ENCODE measurements at places on chromosomes 7 and 10.

GRCh38 chr7:66015440-66016130, 33.6 kb upstream of the GUSB start:
- no peak for DNase-seq

GRCh38 chr10:63664341-63664885, 143.2 kb downstream of the REEP3 start:
- DNase-seq = no peak

GRCh38 chr7:78523930-78524329, 725.4 kb downstream of the PHTF2 start:
- no peak for DNase-seq

- no peak for DNase-seq
Observed at GRCh38 chr7:131500357-131500756, 56.1 kb downstream of the PODXL start.

- no peak for DNase-seq
Observed at GRCh38 chr10:14416308-14416700, 85.6 kb upstream of the FRMD4A start.

DNA sequence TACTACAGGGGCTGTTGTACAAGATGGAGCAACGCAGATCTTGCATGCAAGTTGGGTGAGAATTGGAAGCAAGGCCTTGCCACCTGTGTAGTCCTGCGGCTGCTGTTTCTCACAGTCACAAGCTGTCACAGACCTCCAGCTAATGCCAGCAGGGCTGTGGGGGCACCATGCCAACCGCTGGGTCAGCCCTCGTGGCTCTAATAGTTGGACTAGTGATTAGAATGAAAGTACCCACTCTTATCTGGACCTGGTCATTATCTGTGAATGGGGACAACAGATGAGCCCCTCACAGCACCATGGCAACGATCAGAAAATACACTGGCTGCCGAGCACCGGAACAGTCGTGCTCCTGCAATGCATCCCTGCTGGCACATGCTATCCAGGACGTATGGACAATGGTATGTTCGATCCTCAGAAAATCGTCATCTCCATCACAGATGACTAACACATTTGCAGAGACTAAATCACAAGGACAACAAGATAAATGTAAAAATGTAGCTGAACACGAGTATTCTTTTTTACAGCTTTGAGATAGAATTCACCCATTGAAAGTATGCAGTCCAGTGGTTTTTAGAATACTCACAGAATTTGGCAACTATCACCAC, 80.4 kb upstream of the CALN1 start:
- no peak for DNase-seq

- DNase-seq = no peak
Observed at GRCh38 chr7:3065724-3066143, 22.1 kb upstream of the CARD11 start.

- no peak for DNase-seq
Observed at GRCh38 chr10:86440874-86441843, 74.6 kb upstream of the GRID1 start.

DNA sequence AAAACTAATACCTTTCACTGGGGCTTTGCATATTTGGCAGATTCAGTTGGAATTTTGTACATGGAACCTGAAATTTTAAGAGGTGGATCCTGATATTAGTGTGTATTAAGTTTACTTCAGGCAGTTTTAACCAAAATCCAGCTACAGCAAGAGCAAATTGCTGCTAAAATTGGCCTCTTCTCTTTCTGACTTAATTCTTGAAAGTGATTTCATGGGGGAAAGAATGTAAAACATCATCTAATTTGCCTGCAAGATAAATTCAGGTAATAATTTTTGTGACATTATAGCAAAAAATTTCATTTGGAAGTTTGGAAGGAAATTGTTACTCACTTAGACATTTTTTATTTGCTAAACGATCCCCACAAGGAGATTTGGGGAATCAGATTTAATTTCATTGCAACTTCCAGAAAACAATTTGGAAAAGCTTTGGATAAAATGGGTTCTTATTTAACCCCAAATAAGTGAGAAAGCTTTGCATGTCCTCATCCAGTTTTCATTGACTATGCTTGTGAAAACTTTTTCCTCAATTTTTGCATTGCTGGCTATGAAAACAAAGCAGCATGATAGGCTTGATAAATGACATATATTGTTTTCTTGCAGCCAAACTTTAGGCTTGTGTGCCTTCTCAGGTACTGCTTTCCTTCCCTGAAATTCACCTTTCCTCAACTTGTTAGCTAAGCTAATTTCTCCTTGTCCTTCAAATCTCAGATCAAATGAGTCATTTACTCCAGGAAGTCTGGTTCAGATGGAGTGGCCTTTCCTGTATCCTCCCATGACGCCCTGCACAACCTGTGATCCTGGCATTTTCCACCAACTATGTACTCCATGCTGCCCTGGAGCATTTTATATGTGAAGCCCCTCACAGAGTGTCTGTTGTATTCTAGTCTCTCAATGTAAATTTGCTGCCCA, 27.4 kb upstream of the ZNF438 start:
- DNase-seq = no peak

DNA sequence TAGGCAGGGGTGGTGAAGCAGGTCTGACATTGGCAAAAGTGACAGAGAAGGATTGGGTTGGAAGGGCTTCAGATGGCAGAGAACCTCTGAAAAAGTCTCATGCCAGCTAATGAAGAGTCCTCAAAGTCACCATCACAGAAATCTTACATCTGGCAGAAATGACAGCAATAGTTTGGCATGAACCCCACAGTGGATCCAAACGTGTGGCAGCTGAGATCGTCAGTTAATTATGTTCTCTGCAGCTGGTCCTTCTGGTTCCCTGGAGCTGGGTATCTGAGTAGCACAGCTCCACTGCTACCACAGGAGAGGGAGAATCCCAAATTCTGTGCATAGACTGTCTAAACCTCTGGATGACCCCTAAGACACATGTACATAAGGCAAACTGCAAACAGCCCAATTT, 73.4 kb downstream of the ALOX5 start:
- no peak for DNase-seq

All from esophagus squamous epithelium (tissue), 5 donors.